ENCODE measurements at places on chromosomes 6 and 20.
A peak's percentile ranks its signal among the peaks of the same experiment; 100 is the strongest.

DNA sequence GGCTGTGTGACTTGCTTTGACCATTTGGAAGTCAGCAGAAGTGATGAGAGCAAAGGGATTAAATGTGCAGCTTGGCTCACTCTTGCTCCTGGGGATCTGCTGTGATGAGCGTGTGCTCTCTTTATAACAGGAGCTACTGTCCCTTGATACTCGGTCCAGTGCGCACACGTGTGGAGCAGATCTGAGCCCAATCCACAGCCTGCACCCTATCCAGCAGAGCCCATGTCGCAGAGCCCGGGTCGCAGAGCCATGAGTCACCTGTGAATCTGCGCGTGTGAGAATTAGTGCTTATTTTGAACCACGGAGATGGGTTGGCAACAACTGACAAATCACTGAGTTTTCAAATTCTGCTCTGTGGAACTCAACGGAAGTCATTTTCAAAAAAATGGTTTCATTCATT lies 291.0 kb upstream of the SULF2 start:
- no peak for DNase-seq

DNA sequence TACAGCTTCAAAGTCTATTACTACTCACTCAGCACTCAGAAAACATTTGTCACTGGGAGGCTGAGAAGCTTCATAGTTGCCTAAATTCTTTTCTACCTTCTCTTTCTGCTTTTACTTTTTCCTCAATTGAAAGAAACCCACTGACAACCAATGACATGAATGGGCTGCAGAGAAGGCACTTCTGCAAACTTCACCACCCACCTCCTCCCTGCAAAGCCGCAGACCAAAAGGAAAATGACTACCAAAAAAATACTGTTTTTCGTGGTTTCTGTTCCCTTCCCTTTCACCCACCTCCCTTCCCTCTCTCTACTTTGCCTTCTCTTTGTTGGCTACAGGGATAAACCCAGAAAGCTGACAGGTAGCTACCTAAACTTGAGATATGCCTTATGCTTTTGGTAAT lies 3.2 kb downstream of the GNAS-AS1 start:
- DNase-seq, result no peak

GRCh38 chr6:8830794-8831193 lies 395.4 kb upstream of the SLC35B3 start:
- DNase-seq, result no peak

GRCh38 chr6:38806271-38806670 lies 91.2 kb downstream of the DNAH8 start:
- DNase-seq, result no peak

- no peak for DNase-seq
These were observed 198.5 kb upstream of the HEY2 start for GRCh38 chr6:125550892-125551291.

GRCh38 chr6:45927421-45928320 lies 88.0 kb downstream of the CLIC5 start:
- DNase-seq, result no peak

- DNase-seq, result no peak
These were observed 16.6 kb downstream of the CD40 start for GRCh38 chr20:46134716-46135115.

DNA sequence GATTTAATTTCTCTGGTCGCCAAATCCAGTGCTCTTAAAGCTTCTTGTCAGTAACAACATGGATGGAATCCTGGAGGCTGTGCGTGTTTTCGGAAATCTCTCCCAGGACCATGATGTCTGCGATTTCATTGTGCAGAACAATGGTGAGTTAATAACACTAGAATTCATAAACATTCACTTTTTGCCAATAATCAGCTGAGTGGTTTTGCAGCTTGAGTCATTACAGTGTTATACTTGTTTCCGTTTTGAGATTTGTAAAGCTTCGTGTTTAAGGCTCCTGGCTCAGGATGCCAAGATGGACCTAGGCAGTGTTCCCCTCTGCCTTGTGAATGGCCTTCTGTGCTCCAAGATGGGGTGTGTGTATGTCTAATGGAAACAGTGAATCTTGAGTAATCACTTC lies 113.8 kb downstream of the ARMC2 start:
- DNase-seq, result peak; percentile 62

DNA sequence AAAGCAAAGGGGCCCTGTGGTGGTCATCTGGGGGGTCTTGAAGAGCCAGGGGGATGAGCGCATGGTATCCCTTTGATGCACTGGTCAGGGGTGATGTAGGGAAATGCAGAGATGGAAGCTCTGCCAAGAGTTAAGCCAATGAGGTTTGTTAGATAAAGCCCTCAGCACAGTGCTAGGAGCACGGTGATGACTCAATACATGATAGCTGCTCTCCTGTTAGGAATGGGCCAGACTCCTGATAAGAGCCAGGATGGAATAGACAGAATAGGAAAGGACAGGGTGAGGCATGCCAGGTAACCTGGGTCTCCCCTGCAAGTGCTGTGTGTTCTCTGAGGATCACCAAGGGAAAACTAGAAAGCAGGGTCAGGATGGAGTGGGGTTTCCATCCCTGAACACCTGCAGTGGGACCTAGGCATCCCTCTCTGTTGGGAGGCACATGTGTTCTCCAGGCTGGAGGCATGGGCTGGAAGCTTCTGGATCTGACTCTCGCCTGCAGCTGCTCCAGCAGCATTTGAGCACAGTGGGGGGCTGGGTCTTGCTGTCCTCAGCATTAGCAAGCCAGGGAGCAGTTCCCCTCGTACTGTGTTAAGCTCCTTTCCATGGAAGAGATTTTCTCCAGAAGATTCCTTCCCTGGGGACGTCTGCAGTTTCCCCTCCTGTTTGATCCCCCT lies 71.8 kb upstream of the TIAM2 start:
- no peak for DNase-seq

DNA sequence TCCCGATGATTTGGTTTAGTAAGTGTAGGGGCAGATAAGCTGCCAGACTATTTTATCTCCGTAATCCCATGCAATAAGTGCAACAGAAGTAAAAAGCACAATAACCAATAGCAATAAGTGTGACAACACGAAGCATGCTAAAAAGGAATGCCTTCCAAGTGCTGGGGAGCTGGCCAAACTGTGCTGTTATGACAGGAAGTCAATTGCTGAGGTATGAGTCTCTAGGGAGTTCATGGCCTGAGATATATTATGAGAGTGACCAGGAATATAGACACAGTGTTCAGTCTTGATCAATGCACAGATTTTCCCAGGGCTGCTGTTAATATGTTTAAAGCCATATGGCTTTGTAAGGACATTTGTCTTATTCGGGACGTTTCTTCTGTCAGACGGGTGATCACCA lies 10.5 kb upstream of the ANGPT4 start:
- DNase-seq, result no peak

DNA sequence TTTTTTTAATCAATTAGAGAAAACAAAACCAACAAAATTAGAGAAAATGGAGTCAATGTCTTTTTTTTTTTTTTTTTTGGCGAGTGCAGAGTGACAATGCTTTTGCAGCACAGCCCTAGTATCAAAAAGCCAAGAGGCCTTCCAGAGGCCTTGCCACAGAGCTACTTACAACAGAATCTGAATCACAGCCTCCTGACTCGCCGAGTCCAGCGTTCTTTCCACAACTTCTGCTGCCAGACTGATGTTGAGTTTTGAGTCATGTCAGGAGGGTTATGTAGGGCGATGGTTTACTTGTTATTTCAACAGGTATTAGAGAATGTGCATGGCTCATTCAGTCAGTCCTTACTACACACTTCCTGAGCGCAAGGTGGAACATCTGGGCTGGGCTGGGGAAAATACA lies 88.6 kb downstream of the FNDC1 start:
- DNase-seq, result peak; percentile 68
